ENCODE measurements at places on chromosomes 1 and 21.

- no peak for DNase-seq
Observed at GRCh38 chr1:166169182-166169581, 2.4 kb upstream of the FAM78B start.

DNA sequence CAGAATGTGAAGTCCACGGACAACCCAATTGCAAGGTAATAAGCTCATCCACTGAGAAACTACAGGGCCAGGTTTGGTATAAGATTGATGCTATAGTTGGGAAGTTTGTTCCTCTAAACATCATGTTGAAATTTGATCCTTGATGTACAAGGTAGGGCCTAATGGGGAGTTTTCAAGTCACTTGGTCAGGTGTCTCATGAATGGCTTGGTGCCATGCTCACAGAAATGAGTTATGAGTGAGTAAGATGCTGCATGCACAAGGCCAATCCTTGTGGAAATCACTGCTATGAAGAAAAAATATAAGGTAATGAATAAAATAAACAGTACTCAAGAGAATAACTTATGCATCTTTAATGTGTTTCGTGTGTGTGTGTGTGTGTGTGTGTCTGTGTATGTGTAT is 1891.2 kb downstream of the NCAM2 start:
- no peak for DNase-seq

DNA sequence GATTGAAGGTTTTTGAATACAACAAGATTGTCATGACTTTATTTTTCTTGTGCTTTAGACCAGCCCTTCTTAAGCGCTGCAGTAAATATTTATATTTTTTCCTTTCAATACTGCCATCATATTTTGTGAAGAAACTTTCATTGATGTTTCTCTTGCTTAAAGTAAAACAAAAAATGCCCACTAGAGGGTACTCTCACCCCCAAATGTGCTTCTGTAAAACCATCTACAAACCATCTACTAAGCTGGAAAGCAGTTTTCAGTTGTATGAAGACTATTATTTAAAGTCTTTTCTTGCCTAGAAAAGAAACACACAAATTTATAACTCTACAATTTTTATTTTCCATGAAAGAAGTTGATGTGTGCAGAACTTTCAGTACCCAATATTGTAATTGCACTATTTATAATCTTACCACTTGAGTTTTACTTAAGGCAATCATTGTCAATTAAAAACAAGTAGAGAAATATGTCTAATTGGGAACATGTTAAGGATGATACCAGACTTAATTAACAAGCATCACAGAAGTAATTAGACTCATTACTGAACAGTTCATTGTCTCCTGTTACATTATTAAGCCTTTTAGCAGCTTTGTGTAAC is 10.7 kb downstream of the LEPR start:
- no peak for DNase-seq

DNA sequence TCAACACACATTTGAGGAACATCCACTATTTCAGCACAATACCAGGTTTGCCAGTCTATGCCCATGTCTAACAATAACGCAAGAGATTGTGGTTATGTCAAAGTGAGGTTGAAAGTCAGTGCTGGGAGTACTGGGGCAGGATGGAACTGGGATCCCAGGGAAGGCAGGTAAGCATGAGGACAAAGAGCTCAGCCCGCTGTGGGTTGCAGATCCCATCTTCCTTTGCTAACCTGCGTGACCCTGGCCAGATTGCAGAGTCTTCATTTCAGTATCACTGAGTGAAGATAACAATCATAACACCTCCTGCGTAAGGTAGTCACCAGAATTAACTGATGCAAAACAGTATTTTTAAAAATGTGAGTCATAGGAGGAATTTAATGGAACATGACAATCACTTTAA is 250.0 kb downstream of the PCP4 start:
- no peak for DNase-seq

GRCh38 chr1:211705467-211706091 is 30.2 kb upstream of the NEK2 start:
- DNase-seq, result no peak

DNA sequence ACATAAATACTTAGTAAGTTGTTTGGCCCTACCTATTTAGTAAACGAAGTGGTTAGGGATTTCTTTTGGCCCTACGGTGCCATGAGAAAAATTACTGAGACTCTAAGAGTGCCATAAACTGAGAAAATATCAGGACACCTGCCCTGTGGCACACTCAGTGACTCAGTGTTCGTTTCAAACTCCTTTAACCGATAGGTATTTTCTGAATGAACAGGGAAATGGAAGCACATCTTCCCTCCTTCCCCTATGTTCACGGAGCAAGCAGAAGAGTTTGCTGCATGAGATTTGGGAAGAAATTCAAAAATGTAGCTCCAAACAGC is 134.2 kb downstream of the KAZN start:
- DNase-seq, result no peak

- DNase-seq, result no peak
Observed at GRCh38 chr1:233375653-233376052, 48.1 kb downstream of the MAP3K21 start.

- no peak for DNase-seq
Observed at GRCh38 chr1:225695578-225696337, 42.8 kb upstream of the ENAH start.

DNA sequence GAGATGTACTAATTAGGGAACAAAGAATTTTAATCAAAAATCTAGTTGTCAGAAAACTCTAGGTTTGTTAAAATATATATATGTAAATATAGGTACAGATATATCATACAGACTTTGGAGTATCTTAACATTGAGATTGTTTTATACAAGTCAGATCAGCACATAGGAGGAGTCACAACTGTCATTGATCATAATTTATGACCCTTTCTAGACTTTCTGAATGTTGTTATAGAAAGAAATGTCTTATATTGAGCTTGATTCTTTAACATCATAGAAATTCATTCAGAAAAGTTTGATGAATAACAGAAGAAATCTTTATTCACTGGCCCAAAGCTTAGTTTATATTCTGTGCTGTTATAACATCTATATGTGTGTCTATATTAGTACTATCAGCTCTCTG is 185.8 kb downstream of the SDCCAG8 start:
- no peak for DNase-seq

GRCh38 chr1:16072095-16072494 is 1.4 kb downstream of the FAM131C start:
- DNase-seq, result no peak

DNA sequence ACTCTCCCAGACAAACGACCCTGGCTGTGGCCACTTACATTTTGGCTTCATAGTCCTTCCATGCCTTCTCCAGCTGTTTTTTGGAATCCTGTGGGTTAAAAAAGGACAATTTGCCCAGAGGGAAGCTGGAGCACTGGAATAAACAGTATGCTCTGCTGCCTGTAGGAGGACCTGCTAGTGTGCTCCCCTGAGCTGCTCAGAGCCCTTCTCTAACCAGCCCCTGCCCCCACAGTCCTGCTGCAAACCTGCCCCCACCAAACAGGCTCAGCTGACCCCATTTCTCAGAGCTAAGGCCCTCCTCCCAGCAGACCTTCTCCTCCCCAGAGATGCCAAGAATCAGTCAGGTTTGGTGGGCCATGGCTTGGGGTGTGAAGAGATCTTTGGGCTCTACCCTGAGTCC is 26.9 kb upstream of the TCEA3 start:
- no peak for DNase-seq

GRCh38 chr21:42524341-42525028 is 10.8 kb downstream of the SLC37A1 start:
- DNase-seq, result peak; percentile 84

DNA sequence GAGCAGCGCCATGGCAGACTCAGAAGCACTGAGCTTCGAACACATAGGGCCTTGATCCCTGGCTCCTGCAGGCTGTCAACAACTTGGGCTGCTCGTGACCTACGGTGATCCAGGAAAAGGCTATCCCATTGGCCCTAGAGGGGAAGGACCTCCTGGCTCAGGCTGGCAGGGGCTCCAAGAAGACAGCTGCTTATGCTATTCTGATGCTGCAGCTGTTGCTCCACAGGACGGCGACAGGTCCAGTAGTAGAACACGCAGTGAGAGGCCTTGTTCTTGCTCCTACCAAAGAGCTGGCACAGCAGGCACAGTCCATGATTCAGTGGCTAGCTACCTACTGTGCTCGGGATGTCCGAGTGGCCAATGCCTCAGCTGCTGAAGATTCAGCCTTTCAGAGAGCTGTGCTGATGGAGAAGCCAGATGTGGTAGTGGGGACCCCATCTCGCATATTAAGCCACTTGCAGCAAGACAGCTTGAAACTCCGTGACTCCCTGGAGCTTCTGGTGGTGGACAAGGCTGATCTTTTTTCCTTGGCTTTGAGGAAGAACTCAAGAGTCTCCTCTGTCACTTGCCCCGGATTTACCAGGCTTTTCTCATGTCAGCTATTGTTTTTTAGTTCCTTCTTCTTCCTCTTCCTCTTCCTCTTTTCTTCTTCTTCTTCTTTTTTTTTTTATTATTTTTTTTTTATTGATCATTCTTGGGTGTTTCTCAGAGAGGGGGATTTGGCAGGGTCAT is 18.9 kb downstream of the ITLN2 start:
- DNase-seq, result no peak

All from H7 (cell line).